ENCODE measurements at places on chromosomes 4 and X. TPM values are rescaled to one million over a fixed set of nuclear protein-coding genes. Genes with fewer than 3 reads are reported as not detected.

SSX4B gene
- total RNA-seq = not detected

SLC9B2 gene
- 14.6 TPM for total RNA-seq

- no peak for DNase-seq
Measured at GRCh38 chrX:10120331-10120730, 36.4 kb upstream of the CLCN4 start.

- DNase-seq = no peak
Measured at GRCh38 chr4:15906020-15906443, 32.5 kb downstream of the FGFBP1 start.

GRCh38 chr4:182842104-182842600 is 75.0 kb downstream of the DCTD start:
- DNase-seq = no peak

DNA sequence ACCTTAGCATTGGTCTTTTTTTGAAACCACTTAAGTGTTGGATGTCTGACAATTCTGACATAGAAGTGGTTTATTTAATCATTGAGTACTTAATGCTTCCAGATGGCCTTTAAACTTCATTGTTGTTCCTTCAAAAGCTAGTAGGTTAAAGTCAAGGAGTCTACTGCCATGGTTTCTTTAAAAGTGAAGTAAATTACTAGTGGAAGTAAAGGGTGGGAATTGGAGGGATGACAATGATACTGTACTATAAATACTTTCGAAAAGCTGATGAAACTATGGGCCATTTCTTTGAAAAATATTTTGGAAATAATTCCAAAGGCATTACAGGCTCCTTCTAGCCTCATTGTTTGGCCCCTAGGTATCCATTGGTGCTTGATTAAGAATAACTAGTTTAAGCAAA is 51.9 kb downstream of the ATP10D start:
- DNase-seq = no peak

GRCh38 chr4:46316215-46316614 is 73.7 kb downstream of the GABRA2 start:
- no peak for DNase-seq

DNA sequence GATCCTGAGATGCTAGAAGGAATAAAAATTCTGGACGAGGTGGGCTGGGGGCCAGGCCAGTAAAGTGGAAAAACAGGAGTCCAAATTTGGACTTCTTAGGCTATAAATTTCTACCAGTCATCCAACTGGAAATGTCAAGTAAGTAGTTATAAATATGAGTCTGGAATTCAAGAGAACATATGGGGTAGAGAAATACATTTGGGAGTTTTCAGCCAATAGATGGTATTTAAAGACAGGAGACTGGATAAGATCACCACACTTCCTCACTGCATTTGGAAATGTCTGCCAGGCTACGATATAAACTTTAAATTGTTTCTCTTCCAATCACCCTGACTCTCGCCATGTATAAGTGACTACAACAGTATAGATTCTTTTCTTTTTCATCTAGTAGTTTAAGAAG is 242.5 kb downstream of the NPFFR2 start:
- no peak for DNase-seq

DNA sequence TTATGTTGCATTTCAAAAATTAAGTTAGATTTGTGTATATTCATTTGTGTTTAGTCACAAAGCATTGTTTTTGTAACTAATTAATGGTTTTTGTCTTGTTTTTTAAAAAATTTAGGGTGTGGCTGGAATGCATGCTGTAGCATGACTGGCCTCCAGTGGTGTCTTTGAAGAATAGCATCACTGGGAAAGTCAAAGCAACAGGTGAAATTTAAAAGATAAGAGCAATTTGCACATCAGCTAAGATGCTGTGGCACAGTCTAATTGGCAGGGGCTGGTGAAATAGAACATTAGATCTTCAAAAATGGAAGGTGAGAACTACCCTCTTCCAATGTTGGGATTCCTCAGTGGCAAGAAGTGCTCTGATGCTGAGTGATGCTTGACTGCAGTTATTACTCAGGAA is 45.3 kb downstream of the ANK2 start:
- DNase-seq = no peak

- DNase-seq = no peak
Measured at GRCh38 chr4:24924309-24924781, 11.5 kb upstream of the CCDC149 start.

APLN gene
- total RNA-seq = 3.1 TPM

CRMP1 gene
- 9.4 TPM for total RNA-seq

GRCh38 chr4:3724319-3725231 is 41.6 kb upstream of the ADRA2C start:
- no peak for DNase-seq

DNA sequence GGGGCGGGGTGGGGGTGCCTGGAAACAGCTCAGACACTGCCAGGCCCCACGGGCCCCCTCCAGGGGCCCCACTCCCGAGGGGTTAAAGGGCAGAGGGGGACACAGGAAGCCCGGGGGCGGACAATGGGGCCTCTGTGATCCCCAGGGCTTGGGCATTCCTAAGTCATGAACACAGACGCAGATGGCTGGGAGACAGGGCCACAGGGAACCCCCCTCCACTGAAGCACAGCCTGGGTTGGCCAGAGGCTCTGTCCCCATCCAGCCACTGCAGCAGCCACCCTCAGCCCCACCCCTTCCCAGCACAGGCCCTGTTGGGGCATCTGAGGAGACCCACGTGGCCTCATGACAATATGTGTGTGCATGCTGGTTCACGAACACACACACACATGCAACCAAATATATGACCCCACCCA is 3.9 kb downstream of the L1CAM start:
- DNase-seq = no peak

DNA sequence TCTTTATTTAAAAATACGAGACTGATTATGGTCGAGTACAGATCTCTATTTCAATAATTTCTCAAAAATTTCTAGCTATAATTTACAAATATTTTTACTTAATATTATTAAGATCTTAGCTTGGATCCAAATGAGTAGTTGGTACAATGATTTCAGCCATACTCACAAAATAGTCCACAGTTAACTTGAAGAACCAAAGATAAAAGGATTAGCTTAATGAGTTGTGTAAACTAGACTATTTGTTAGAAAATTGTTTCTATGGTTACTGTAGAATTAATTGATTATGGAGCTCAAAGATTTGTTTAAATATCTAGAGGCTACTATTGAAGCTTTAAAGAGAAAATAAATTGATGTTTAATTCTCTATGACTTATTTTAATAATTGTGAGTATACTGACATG is 1.6 kb downstream of the UGT2B10 start:
- DNase-seq = no peak

SMPX gene
- not detected for total RNA-seq

MAGEA2B gene
- total RNA-seq = 2.1 TPM

PAGE1 gene
- total RNA-seq = 11.9 TPM

DGKK gene
- total RNA-seq = 0.39 TPM

GRCh38 chr4:69910016-69910782 is 20.7 kb upstream of the CSN1S1 start:
- no peak for DNase-seq

ARAP2 gene
- total RNA-seq = 81.1 TPM

DNA sequence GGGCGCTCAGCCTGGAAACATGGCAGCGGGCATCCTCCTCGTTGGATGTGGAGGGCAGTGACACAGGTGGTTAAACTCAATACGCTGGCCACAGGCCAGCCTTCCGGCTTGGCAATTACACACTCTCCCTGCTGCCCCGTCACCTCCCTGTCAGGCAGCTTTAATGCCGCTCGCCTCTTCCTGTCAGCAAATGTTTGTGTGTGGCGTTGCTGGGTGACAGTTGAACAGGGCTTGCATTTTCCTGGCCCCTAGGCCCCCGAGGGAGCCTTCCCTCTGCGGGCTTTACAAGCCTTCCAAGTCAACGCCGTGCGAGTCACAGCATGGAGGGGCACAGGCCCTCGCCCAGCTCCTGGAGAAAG is 620.0 kb downstream of the BCOR start:
- no peak for DNase-seq

GRCh38 chrX:129139837-129140598 is 383.3 kb downstream of the SMARCA1 start:
- no peak for DNase-seq

SLIT2 gene
- 5.5 TPM for total RNA-seq

GRCh38 chr4:153901220-153901619 is 112.3 kb upstream of the SFRP2 start:
- DNase-seq = no peak

DNA sequence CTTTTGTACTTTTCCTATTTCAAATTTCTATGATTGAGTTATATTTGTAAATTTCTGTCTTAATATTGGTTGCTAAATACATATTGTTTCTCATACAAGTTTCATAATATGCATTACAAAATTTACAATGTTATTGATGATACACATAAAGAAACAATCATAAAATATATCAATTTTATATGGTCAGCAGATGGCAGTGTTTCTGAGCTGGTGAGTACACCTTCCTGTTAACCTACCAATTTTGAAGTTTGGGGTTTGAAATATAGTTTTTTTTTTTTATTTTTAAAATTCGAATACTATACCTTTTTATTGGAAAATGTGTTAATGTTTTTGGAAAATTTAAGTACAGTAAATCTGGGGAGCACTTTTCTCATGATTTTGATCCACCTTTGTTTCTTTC is 1953.1 kb upstream of the ADGRL3 start:
- DNase-seq = no peak

- DNase-seq = no peak
Measured at GRCh38 chr4:147923854-147924253, 192.0 kb downstream of the ARHGAP10 start.

- DNase-seq = no peak
Measured at GRCh38 chr4:7827566-7827965, 112.1 kb downstream of the AFAP1 start.

PCDH11X gene
- total RNA-seq = 1.2 TPM

GRCh38 chr4:31362756-31363155 is 642.6 kb downstream of the PCDH7 start:
- DNase-seq = no peak

CLNK gene
- total RNA-seq = not detected

- peak; percentile 15 for DNase-seq
Measured at GRCh38 chr4:45795135-45795534, 328.7 kb downstream of the GABRG1 start.

- no peak for DNase-seq
Measured at GRCh38 chrX:1941321-1941720, 326.5 kb downstream of the ASMT start.

GRCh38 chr4:147991543-147992283 is 259.8 kb downstream of the ARHGAP10 start:
- DNase-seq = no peak

FHIP1A gene
- 16.2 TPM for total RNA-seq

HMX1 gene
- total RNA-seq = 7.3 TPM

- DNase-seq = no peak
Measured at GRCh38 chr4:73245955-73246354, 12.6 kb downstream of the ANKRD17 start.

DNA sequence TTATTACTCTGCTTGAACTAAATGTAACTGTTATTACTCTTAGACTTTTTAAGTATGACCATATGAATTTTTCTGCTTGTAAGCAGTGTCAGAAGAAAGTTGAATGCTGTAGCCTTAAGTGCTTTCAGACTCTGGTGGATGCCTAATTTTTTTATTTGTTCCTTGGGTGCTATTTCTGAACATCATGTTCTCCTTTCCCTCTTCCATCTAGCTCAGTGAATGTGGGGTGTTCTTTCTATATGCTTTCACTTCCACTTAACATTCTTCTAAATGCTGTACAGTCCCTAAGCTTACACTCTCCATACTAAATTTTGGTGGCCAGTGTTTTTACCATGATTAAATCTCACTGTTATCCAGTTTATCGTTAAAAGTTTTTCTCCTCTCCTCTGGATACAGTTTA is 3.6 kb downstream of the DCK start:
- no peak for DNase-seq

GRCh38 chr4:40822420-40823166 is 72.8 kb downstream of the NSUN7 start:
- no peak for DNase-seq

DNA sequence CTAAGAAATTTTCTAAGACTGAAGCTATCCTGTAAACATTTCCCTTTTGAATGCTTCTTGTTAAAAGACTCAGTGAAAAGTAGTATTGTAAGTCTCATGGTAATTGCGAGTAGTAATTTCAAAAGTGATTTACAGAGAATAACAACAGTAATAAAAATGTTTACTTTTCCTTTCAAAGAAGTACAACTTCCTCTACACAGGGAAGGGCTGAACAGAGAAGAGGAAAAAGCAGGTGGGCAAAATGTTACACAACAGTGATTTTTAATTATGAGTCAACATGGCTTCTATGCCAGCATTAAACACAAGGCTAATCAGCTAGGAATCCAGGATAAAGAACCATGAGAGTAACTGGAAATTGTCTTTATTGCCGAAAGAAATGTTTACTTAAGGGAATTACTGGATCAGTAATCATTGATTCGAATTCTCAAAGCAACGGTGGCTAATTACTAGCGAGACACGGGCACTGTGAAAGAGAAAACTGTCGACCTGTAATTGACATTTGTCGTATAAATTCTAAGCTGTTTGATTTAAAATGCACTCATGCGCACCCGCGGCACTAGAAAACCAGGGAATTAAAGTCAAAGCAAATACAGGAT is 15.4 kb downstream of the UTP3 start:
- peak; percentile 41 for DNase-seq

HS6ST2 gene
- 13.3 TPM for total RNA-seq

DGAT2L6 gene
- total RNA-seq = not detected

ETDA gene
- 1.5 TPM for total RNA-seq

- no peak for DNase-seq
Measured at GRCh38 chr4:60865273-60865672, 334.9 kb upstream of the ADGRL3 start.

GRCh38 chr4:8350352-8350751 is 80.8 kb downstream of the HTRA3 start:
- DNase-seq = no peak

- DNase-seq = no peak
Measured at GRCh38 chr4:3484057-3484973, 21.2 kb downstream of the DOK7 start.

GRCh38 chrX:123477673-123478072 is 255.2 kb downstream of the THOC2 start:
- DNase-seq = no peak

DNA sequence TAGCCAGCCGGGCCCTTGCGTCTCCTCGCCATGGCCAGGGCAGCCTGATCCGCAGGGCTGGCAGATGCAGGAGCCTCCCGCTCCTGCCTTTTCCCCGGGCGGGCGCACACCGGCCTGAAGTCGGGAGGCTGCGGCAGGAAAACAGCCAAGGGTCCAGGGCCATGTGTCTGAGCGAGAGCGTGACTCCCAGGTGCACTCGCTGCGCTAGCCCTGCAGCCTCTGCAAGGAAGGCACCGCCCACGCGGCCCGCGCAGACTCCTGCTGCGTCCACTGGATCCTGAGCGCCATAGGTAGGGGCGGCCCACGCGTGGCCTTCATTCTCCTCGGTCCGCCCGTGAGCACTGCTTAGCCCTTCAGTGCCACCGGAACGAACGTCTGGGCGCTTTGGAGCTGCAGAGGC is 379.9 kb downstream of the TRAM1L1 start:
- peak; percentile 48 for DNase-seq

Data from testis (tissue), 5 donors.